CD4-positive, alpha-beta T cell treated with Interleukin-6 for 4 hours (primary cell): ENCODE measurements at places on chromosomes 6 and 20.

DNA sequence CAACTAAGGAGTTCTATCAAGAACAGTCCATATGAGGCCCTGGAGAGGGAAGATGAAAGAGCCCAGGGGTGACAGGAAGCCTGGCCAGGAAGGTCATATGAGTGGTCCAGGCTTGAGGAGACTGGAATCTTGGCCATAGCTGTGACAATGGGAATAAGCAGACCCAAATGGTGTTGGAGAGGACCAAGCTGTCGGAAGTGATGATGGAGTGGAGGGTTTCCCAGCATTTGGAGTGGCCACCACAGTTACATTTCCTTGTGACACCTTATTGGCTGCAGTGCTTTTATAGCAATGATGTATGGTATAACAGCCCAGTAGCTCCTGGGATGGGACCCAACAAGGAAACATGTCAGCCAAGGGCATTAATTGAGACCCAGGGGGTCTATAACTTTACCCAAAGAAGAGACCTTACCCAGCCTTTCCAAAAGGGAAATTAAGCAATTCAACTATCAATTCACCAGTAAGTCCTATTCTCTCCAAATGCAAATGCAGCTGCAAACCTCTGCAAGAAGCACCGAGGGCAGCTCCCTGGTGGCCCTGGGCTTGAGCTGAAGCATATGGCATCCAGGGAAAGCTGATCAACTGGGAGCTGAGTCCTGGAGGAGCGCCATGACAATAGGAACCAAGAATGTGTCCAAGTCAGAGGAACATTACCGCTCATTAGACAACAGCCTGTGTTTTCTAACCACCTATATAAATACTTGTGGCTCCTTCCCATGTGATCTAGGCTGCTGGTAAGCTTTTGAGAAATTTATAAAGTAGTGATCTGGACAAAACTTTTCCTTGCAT, 219.4 kb downstream of the SOD2 start:
- DNase-seq, result no peak

GRCh38 chr6:149436647-149437046, 36.6 kb downstream of the SUMO4 start:
- DNase-seq, result no peak

- no peak for DNase-seq
These were observed 347.6 kb upstream of the IMPG1 start for GRCh38 chr6:76420094-76420493.

DNA sequence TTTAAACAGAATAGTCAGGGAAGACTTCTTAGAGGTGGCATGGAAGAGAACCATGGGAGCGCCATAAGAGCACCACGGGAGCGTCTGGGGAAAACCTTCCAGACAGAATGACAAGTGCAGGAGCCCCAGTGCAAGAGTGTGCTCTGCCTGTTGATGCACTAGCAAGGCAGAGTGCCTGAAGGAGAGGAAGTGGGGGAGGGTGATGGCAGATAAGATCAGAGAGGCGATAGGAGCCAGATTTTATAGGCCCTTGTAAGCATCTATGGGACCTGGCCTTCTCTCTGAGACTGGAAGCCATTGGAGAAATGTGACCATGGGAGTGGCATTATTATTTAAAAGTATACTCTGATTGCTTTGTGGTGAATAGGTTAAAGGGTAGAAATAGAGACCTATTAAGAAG, 13.1 kb downstream of the FUCA2 start:
- peak; percentile 50 for DNase-seq

DNA sequence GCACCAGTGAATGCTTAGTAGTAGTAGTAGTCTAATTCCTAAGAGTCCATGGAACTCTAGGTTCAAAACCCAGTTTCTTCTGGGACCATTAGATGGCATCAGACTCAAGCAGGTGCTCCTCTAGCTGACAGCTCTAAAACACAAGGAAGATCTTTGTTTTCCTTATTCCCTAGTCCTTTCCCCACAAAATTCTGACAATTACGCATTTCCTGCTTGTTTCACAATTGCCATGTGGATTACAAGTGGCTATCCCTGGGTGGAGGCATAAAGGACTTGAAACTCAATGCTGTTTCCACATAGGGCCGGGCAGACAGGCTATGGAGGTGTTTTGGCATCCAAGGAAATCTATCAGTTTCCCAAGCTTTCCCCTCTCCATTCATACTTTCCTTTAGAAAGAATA, 9.2 kb upstream of the HLA-DOB start:
- DNase-seq, result no peak

DNA sequence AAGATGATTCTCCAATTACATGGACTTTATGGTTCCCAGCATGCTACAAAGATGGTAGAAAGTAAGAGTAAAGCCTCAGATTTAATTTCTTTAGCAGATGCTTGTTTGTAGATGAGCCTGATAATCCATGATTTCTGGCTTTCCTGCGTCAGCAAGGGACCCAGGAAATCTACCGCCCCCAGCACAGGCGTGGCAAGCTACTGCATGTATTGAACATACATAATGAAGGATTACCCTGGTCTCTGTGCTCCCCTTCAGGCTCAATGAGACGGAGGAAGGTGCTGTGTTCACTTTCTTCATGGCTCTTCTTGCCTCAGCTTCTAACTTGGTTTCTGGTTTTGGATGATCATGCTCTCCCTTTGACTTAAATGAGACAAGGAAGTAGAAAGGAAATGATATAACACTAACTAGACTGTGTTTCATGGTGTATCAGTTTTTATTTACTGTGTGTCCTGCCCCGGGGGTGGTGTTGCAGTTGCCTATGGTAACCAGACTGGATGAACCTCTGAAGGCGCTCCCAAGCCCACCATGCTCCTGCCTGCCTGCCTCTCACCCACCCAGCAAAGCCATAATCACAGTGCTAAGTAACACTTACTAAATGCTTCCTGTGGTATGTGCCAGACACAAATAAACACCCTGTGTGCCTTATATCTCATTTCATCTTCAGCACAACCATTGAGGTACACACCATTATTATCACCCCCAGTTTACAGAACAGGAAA, 17.9 kb downstream of the GCM1 start:
- DNase-seq, result no peak

DNA sequence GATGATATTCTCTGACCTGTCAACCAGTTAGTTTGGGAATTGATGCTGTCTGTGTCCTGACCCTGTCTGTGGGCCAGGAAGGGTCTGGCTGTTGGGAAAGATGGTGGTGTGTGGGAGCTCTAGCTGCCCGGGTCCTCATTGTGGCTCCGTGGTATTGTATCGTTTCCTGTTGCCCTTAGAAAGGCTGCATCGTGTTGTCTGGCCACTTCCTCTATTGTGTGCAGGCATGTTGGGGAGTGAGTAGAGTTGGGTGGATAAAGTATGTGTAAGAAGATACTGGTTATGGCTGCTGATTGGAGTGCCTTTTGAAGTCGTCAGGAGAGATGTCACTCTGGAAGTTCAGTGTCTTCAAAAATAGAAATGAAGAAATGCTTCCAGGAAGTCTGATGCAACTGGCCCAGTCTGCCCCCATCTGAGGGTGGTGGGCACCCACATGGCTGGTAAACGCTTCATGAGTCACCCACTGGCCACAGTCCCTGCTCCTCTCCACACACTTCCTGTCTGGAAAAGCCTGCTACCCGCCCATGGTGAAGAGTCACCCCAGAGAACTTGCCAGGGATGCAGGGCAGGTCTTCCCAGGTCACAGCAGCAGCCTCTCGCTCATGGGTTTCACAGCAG, 27.9 kb downstream of the PPARD start:
- peak; percentile 47 for DNase-seq
